ENCODE measurements at places on chromosomes 11 and 22. TPM values are rescaled to one million over a fixed set of nuclear protein-coding genes. Genes with fewer than 3 reads are reported as not detected.

- DNase-seq = peak; percentile 48
Observed at GRCh38 chr11:19345848-19346681, 105.3 kb upstream of the E2F8 start.

GRCh38 chr11:93494357-93494756 is 48.8 kb downstream of the SMCO4 start:
- no peak for DNase-seq

DNA sequence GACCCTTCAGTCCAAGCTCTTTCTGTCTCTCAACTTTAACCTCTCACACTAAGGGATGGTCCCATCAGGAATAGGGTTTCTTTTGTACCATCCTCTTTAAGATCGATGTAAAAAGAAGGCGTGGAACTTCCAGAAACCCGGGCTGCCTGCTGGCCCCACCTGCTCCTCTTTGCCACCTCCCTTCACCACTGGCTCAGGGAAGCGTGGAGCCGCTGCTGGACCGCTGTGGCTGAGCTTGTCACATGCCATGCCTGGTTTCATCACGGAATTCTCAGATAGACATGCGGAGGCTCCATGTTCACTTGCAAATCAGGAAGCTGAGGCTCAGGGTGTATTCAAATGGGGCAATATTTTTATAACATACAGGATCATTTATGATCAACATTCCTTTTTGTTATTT is 399.7 kb downstream of the BRD1 start:
- DNase-seq = no peak

GRCh38 chr11:17233101-17233500 is 25.3 kb upstream of the PIK3C2A start:
- no peak for DNase-seq

GRCh38 chr11:68259122-68259959 is 12.4 kb downstream of the C11orf24 start:
- DNase-seq = no peak

GRCh38 chr11:18313965-18314763 is 7.8 kb downstream of the HPS5 start:
- DNase-seq = no peak

DNA sequence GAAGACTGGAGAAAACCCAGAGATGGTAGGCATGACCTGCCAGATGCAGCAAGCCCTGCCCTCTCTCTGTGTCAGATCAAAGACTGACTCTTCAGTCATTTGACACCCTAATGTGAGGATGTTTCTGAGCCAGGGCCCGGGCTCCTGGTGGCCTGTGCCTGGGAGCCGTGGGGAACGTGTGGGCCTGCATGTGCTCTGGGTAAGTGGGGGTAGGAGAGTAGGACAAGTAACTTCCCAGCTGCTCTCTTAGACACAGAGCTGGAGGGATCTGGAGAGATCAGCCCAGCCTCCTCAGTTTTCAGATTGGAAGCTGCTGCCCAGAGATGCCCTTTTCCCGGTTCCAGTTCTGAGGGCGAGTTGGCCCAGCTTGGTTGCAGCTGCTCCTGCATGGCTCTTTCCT is 110.8 kb downstream of the TEAD1 start:
- DNase-seq = peak; percentile 51

The KIAA1671 gene
- 11.6 TPM for total RNA-seq

The DBX1 gene
- total RNA-seq = not detected

GRCh38 chr22:36323182-36323854 is 64.4 kb downstream of the MYH9 start:
- peak; percentile 74 for DNase-seq

DNA sequence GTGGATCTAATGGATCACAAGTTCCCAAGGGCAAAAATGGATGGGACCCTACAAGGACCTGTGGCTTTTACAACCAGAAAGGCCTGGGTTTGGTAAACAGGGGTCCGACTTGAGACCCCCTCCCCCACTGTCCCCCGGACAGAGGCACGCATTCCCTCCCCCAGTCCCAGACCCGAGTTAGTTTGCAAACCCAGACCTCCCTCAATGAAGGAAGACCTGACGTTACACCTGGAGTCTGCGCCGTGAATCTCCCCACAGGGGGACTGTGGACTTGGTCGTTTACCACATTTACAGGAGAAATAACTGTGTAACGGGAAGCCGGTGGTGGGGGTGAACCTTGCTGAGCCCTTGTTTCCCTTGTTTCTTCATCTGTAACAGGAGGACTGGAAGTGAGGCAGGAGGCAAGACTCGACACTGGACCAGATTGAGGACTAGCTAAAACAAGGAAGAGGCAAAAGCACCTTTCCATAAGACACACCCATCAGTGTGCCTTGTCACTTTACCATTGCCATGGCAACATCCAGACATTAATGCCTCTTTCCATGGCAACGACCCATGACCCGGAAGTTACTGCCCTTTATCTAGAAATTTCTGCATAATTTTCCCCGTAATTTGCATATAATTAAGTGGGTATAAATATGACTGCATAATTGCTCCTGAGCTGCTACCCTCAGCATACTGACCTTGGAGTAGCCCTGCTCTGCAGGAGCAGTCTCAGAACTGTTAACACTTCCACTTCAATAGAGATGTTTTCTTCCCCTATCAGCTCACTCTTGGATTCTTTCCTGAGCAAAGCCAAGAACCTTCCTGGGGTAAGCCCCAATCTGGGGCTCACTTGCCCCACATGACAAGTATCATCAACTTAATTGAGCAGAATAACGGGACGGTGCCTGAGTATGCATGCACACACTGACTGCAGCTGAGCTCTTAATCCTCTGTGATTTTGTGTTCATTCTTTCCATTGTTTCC is 25.4 kb downstream of the PDGFB start:
- DNase-seq = peak; percentile 9

The ANKK1 gene
- total RNA-seq = 0.10 TPM

DNA sequence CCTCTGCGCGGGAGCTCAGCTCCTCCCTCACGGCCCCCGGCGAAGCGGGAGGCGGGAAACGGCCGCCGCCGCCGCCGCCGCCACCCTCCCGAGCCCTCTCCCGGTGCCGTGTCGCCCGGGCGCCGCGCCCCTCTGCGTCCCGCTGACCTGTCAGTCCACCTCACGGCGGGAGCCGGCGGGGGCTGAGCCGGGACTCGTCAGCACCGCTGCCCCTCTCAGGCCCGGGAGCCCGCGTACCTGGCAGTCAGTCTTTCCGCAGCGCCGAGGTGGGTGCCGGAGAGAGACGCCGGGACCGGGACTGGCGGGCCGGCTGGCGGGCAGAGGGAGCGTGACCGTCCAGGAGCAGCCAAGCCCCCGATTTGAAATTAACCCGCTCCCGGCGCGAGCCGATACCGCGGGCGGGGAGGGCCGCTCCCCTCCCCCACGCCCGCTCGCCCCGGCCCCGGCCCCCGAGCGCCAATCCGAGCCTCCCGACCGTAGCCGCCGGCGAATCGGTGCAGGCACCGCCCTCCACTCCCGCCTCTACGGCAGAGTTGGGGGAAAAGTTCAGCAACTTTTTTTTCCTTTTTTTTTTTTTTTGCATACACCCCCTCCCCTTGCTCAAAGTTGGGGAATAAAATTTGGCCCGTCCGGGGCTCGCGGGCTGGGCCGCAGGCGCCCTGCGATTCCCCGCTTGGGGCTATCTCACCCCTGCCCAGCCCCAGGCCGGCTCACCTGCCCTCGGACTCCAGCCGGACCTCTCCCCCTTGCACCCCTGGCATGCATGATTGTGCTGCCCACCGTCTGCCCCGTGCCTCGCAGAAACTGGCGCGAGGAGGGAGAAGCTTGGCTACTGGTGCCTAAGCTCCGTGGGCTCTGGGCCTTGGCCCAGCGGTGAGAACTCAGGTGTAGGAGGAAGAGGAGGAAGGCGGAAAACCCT is 774 bp upstream of the E2F8 start:
- DNase-seq = peak; percentile 58

GRCh38 chr11:67648140-67648795 is 2.3 kb downstream of the ACY3 start:
- no peak for DNase-seq

The RANGAP1 gene
- total RNA-seq = 46.2 TPM

DNA sequence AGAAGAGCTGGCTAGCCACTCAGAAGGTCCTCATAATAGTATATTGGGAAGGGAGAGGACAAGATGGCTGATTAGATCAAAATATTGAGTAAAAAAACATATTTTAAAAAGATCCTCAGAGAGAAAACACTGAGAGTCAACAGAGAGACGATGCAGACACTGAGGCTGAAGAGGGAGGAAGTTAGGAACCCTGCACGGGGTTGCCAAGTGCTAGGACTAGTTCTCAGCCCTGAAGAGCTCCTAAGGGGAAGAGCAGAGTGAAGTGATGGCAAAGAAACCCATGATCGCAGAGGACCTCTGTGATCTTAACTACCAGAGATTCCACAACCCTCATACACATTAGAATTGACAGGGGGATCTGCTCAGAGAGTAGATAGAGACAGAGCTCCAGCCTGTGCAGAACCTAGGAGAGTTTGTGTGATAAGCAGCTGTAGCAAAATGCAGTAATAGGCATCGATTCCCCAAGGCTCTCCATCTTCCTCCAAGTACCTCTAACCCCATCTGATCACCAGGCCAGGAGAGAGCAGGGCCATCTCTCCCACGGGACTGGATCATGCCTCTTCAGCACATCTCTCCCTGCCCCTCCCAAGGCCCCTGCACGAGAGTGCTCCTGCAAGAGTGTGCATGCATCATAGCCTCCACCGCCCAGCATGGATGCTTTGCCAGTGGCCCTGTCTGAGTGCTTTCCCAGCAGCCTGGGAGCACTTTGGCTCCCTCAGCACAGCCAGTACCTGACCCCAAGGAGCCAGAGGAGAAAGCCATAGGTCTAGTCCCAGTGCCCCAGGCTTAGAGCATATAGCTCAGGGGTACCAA is 41.2 kb upstream of the ARL14EP start:
- DNase-seq = no peak

DNA sequence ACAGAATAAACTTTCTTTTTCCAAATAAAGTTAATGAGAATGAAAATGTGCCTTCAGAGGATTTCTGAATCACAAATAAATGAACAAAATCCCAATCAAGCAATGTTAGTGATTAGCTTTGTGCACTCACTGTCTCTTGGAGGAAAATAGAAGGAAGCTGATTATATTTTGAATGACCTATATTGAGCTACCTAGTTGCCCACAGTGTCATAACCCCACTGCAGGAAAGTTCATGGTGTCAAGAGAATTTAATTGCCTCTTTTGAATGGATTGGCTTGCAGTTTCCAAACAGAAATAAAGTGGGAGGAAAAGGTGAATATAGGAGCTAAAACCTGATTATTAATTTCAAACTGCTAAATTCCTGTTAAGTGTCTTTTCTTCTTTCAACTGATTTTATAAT is 515.9 kb downstream of the JRKL start:
- no peak for DNase-seq

- DNase-seq = no peak
Observed at GRCh38 chr22:47558828-47559700, 796.6 kb downstream of the TBC1D22A start.

- no peak for DNase-seq
Observed at GRCh38 chr11:100827934-100828661, 141.0 kb downstream of the ARHGAP42 start.

The KLHL22 gene
- total RNA-seq = 14.2 TPM

The MMP11 gene
- total RNA-seq = 32.3 TPM

GRCh38 chr11:130212431-130212961 is 52.9 kb downstream of the ST14 start:
- no peak for DNase-seq

DNA sequence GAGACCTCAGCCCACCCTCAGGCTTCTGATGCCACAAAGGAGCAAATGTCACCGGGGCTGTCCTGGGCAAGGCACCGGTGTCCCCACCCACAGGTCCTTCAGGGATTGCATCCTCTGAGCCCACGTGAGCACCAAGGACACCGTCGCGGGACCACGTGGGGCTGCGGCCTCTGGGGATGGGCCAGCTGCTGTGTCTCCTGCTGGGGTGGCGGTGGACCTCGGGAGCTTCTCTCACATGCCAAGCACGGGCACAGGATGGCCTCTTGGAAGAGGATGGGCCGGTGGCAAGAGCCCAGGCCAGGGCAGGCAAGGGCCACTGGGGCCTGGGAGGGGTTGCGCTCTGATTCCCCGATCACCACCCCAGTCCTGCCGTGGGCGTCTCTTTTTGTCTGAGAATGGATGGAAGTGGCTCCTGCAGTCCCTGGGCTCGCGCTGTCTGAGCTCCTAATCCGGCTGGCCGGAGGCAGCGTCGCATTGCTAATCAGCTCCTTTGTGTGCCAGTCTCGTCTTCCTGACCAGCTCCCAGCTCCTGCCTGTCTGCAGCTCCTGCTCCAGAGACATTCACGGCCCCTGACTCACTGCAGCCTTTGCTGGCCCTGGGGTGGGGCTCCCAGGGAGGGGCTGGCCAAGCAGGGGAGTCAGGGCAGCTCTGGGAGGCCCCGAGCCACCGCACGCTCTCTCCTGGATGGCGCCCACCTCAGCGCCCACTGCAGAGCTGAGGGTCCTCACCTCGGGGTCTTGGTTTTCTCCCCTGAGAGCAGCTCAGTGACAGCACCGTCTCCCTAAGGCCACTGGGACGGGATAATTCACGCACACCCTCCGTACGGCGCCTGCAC is 146.7 kb downstream of the CTTN start:
- DNase-seq = no peak

DNA sequence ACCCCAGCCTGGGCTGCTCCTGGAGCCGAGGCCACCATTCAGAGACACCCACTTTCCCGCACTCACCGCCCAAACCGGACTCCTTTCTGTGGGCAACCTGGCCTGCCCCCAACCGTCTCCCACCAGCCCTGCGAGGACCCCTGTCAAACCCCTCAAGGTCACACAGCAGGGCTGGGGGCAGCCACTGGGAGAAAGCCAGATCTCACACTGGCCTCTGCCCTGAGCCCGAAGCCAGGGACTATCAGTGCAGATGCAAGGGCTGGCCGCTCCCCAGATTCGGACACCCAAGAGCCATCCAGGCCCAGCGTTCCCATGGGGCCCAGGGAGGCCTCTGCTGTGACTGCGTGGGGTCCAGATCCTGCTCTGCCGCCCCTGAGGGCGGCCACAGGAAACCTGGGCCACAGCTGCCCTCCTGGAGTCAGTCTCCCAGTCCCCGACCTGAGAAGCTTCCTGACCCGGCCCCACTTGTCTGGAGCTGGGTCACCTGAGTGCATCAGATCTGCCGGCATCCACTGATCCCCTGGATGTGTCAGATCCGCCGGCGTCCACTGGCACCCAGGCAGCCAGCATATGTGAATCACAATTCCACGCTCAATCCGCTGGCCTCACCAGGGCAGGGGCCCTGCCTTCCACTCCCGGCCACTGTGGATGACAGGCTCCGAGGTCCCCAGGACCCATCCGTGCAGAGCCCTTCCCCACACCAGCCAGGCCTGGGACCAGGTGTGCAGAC is 139.7 kb downstream of the BRD1 start:
- no peak for DNase-seq

DNA sequence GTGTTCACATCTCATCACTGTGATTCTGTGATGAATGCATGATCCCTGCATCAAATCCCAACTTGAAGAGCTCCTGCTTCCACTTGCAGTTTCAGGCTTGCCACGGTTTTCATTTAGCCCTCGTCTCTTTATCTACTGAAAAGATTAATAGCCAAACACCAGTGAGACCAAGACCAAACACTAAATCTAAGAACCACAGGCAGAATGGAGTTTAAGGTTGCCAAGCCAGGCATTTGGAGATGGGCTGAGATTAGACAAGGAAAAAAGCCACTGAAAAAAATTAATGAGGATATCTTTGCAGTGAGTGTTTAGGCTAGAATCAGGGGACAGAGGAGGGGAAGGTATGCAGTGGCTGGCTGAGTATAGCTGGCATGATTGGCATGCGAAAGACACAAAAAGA is 227.2 kb upstream of the BLID start:
- no peak for DNase-seq

The PATE4 gene
- not detected for total RNA-seq

The DEUP1 gene
- not detected for total RNA-seq

GRCh38 chr22:27673839-27674238 is 127.7 kb downstream of the MN1 start:
- DNase-seq = peak; percentile 31

Data from left ventricle myocardium superior (tissue), 1 donor.